ENCODE measurements at places on chromosomes 13 and 19.
A peak's percentile ranks its signal among the peaks of the same experiment; 100 is the strongest.

- no peak for DNase-seq
These were observed 737.1 kb upstream of the SLC10A2 start for GRCh38 chr13:103803349-103803748.

- DNase-seq = no peak
These were observed 98.5 kb downstream of the MIPEP start for GRCh38 chr13:23790577-23791170.

DNA sequence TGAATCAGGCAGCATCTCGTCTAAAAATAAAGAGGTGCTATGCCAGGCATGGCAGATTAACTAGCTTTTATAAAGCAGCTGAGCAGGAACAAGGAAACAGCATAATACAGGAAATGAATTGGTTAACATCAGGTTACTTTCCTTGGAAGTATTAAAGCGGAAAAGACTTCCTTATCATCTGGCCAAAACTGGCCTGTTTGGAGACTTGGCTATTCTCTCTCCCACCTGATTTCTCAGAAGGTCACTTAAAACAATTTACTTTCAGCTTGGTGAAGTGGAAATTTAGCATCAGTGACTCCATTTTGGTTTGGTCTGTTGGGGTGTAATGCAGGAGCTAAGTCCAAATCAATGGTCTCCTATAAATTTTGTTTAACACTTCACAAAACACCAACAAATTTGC lies 191.6 kb downstream of the NUFIP1 start:
- no peak for DNase-seq

DNA sequence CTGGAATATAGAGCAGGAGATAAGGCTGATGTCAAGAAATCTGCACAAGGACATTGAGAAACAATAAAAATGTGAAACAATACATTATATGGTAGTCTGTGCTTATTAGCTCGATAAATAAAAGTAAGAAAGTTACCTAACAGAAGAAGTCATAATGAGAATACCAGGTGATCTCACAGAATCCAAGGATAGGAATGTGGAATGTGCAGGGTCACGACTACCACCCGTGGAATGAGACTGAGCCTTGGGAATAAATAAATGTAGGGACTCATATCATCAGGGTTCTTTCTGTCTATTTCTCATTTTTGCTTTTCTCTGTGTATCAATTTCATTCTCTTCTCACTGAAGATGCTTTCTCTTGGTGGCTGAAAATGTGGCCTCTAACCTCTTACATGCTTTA lies 26.0 kb upstream of the KBTBD7 start:
- DNase-seq = no peak

GRCh38 chr19:5941673-5942072 lies 27.6 kb downstream of the CAPS start:
- no peak for DNase-seq

DNA sequence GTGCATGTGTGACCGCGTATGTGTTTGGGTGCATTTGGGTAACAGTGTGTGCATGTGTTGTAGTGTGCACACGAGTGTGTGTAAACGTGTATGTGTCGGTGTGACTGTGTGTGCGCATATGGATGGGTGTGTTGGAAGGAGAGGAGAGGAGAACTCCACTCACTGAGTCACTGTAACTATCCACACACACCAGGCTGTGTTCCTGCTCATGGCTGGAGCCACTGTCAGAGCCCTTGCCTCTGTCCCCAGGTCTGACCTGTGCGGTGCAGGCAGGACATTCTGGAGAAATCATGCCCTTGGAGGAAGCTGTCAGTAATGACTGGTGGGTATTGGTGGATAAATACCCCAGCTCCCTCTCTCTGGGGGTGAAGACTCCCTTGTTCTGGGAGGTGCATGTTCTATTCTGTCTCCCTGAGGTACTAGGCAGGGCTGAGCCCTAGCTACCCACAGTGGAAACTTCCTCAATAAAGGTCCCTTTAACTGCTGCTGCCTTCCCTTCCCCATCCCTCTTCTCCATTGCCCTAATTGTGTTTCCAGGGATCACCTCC lies 48.4 kb downstream of the CYP4F22 start:
- no peak for DNase-seq

DNA sequence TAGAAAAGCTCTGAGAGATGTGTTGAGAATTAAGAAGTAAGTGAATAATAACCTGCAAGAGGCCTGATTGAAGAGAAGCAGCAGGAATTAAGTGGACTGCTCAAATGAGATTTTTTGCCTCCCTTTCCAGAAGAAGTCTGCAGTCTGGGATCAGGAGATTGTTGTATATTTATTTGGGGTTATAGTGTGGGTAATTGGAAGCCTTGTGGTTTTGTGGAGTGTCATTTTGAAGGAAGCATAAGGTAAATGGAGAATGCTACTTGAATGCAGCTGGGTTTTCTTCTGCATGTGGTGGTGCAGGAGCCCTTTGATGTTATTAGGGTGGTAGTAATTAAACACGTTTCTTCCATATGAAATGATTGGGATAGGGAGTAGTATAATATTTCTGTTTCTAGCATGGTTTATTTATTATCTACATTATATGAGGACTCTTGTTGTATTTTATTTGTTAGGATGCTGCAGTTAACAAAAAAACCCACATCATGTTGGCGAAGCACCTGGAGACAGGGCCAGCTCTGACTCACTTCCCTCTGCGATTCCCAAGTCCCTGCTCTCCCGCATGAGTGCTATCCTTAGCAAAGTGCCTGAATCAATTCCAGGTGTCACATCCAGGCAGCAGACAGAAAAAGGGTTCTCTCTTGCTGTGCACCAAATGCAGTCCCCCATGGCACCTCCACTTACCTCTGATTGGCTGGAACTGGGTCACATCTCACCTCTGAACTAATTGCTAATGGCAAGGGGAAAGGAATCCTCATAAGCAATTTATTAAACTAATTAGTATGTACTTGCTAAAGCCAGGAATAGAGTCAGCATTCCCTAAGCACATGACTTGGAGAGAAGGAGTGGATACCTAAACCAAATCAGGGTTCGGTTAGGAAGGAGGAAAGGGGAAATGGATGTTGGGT lies 54.8 kb downstream of the DGKH start:
- no peak for DNase-seq

DNA sequence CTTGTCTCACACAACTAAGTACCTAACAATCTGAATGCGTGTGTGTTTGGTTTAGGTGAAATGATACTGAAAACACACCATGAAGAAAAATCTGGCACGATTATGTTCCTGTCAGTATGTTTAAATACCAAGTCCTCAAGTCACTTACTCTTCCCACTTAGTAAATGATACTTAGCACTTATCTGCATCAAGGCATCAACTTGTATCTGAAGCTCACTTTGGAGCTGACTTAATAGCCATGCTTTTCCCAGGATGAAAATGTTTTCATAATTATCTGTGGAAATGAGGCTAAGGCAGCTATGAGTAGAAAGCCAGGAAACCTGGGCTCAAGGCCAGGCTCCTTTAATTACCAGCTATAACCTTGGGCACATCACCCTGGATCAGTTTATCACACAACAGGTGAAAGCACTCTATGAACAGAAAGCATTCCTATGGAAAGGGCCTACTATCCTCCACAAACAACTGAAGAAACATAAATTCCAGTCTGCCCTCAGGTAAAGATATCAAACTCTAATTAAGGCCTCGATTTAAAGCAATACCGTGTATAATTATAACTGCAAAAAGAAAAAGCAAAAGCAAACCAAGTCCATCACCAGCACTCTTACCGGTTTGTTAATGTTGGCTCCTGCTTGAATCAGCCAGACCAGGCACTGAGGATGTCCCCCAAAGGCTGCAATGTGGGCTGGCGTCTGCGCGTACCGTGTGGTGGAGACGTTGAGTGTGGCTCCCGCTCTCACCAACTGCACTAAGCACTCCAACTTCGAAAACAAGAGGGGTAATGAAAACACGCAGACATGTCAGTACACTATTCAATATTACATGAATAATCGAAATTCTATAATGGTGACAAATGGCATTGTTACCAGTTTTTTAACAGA lies 4.6 kb downstream of the ANKRD10 start:
- DNase-seq = no peak

- DNase-seq = no peak
These were observed 28.4 kb downstream of the ADGRL1 start for GRCh38 chr19:14177496-14178074.

DNA sequence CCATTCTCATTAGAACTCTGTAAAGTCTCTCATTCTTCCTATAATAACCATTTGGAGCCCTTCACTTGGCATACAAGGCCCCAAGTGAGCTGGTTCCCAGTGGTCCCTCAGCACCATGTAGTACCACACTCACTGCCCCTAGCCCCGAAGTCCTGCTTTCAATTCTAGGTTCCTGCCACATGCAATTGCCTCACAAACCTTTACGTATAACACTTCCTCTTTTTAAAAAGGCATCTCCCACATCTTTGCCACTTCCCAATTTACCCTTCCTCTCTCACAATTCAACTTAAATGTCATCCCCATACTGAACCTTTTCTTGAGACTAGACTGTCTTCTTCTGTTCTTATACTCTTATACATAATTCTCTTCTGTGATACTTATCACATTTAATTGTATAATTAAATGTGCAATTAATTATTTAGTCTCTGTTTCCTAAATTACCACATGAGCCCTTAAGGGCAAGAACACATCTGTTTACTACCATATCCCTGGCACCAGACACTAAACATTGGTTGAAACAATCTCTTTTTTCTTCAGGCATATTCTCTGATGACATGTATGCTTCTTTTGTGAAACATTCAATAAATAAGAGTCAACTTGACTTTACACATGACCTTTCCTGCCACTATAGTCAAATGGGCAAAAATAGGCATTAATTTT lies 304.0 kb downstream of the SPRY2 start:
- no peak for DNase-seq

DNA sequence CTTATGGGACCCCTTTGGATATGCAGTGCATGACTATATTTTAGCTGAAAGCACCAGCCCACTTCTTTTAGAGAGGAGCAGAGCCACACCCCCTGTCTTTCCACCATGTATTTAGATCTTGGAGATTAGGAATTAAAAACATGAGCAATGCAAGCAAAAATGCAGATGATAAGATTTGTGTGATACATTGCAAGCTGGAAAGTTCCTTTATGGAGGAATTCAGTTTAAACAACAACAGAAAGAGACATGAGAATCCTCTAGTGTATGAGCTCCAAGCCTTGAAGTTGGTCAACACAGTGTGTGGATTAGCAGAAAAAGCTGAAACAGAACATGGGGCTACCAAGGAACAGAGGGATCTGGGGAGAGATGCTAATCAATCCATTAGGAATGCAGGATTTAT lies 529.8 kb upstream of the NBEA start:
- DNase-seq = no peak

- DNase-seq = no peak
These were observed 8.8 kb downstream of the SAFB start for GRCh38 chr19:5631567-5632240.

DNA sequence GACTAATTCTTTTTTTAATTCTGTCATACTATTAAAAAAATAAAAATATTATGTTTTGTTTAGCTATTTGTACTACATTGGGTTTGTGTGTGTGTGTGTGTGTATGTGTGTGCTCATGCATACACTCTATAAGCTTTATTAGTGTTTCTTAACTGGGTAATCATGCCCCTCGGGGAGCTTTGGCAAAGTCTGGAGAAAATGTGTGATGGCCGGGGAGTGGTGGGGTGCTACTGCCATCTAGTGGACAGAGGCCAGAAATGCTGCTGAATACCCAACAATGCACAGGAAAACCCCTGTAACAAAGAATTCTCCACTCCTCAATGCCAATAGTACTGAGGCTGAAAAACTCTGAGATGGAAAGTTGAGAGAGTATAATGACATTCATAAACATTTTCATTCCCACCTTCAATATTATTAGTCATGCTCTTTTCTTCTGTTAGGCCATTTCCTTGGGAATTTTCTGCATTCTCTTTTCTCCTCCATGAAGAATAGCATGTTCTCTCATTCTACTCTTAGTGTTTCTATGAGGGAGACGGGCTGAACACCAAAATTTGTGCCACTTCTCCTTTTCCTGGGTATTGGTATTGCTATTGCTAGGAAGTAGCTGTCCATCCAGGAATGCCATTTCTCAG lies 157.3 kb downstream of the DNAJC3 start:
- DNase-seq = peak; percentile 22
